Activated T-helper 17 cell treated with anti-CD3 and anti-CD28 coated beads, Interleukin-2, amount 50 U/mL, for 72 hours (primary cell): ENCODE measurements at places on chromosomes 3 and 15.

DNA sequence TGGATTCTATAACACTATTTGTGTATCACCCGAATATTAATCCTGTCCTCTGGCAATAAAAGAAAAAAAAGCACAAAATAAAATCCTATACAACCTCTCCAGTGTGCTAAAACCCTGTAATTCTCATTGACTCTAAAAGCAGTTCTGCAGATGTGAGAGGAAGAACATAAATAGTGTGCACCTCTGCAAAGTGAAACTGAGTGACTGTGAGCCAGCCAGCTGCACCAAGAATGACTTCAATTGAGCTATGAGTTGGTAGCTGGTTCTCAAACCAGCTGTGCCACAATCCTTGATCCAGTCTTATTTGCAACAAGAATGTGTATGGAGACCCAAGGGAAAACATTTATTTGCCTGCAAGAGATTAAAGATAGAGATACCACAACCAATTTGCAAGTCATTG lies 31.2 kb upstream of the COL8A1 start:
- no peak for ATAC-seq

DNA sequence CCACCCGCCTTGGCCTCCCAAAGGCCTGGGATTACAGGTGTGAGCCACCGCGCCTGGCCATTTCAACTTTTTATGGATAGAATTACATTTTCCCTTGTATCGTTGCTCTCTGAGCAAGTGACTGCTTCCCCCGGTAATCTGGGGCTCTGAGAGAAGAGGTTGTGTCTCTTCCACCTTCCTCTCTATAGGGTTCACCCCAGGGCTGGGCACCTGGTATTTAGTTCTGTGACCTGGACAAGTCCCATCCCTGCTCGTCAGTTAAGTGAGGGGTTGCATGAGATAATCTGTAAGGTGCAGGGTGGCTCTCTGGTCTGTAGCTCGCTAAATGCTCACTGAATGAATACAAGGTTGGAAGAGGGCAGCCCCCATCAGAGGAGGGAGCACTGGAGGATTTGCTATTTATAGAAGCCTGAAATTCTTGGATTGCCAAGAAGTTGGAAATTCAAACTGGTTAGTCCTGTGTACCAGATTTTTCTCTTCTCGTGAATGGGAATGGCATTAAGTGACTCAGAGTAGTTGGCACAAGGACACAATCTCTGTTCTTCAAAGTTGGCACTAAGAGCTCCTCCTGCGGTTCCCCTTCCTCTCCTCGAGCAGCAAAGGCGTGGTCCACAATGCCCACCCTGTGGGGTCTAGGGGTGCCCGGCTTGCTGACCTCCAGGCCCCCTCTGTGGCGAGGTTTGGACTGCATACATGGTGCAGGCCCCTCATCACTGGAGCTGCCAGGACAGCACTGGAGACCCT lies 68.1 kb upstream of the DLG1 start:
- ATAC-seq, result no peak

GRCh38 chr15:100713163-100713867 lies 110.9 kb downstream of the ASB7 start:
- ATAC-seq, result no peak

DNA sequence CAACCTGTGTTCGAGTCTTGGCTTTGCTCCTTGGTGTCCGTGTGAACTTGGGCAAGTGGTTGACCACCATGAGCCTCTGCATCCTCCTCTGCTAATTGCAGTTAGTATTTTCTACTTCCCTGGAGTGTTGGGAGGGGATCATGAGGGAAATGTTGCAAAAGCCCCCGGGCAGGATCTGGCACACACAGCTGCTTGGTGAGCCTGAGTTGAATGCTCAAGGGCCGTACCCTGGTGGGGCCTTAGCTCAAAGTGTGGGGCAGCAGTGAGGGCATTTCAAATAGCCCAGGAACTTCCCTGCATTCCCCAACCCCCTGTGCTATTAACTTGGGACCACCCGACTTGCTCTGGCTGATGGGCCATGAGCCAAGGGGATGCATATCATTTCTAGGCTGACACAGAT lies 94.9 kb upstream of the SLC6A11 start:
- ATAC-seq, result no peak

DNA sequence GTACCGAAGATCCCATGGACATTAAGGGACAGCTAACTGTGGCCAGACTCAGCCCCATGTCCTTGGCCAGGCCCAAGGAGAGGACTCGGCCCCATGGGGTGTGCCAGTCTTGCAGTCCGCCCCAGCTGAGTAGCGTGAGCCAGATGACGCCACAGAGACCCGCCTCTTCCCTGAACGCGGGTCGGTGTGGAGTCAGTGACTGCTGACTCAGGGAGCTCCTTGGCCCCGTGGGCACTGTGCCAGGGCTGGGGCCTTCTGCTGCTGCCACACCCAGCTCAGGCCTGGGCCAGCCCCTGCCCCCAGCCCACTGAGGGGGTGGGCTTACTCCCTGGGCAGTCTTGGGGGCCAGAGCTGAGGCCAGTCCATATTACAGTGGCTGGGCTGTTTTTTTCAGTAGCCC lies 52.8 kb downstream of the PLXNA1 start:
- ATAC-seq, result no peak

DNA sequence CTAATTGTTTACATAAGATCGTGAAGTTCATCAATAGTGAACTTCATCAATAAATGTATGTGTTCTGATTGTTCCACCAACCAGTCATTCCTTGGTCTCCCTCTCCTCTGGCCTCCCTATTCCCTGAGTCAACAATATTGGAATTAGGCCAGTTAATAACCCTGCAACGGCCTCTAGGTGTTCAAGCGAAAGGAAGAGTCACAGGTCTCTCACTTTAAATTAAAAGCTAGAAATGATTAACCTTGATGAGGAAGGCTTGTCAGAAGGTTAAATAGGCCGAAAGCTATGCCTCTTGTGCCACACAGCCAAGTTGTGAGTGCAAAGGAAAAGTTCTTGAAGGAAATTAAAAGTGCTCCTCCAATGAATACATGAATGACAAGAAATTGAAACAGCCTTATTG lies 89.4 kb upstream of the ACKR4 start:
- no peak for ATAC-seq
